IPS-NIHi11 (cell line): ENCODE measurements at places on chromosomes 1 and 21.

DNA sequence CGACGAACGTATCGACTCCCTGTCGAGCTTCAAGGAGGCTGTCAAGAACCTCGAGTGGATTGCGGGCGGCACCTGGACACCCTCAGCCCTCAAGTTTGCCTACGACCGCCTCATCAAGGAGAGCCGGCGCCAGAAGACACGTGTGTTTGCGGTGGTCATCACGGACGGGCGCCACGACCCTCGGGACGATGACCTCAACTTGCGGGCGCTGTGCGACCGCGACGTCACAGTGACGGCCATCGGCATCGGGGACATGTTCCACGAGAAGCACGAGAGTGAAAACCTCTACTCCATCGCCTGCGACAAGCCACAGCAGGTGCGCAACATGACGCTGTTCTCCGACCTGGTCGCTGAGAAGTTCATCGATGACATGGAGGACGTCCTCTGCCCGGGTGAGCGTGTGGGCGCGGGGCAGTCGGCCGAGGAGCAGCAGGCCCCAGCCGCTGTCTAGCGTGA, 28.0 kb downstream of the COL6A2 start:
- peak; percentile 12 for DNase-seq

GRCh38 chr1:76607717-76608116, 259.6 kb upstream of the ST6GALNAC5 start:
- no peak for DNase-seq

GRCh38 chr1:209103092-209103491, 480.4 kb upstream of the CAMK1G start:
- no peak for DNase-seq

- DNase-seq: no peak
Measured at GRCh38 chr1:234843946-234844345, 234.0 kb upstream of the IRF2BP2 start.

DNA sequence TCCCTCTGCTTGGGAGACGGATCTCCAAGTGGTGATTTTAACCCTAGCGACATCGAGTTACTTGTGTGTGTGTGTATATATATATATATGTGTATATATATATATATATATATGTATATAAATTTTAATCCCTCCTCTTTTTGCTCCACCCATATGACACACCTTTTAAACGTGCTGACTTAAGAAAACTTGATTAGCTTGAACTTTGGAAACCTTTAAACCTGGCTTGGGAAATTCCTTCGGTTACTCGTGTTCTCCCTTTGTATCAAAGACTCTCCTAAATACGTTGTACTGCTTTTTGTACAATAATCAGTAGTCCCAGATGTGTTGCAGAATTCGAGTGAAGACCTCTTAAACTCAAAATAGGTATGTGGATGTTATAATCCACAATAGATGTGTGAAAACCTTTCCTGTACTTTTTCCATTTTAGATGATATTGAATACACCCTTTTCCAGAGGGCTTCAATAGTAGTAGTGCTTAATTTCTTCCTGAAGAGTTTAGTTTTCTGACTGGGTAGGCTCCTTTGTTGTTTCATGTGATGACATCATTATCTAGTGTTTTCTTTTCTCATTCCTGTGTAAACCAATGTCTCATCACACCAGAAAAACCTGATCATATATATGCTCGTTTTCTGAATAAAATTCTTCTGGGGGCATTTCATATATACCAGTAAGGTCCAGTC, 1.4 kb downstream of the RNF11 start:
- no peak for DNase-seq

GRCh38 chr21:43861706-43862105, 3.3 kb upstream of the AGPAT3 start:
- no peak for DNase-seq

GRCh38 chr1:11338284-11338924, 65.4 kb downstream of the UBIAD1 start:
- DNase-seq: no peak

- DNase-seq: peak; percentile 65
Measured at GRCh38 chr1:32426489-32427255, 32.4 kb upstream of the BSDC1 start.

DNA sequence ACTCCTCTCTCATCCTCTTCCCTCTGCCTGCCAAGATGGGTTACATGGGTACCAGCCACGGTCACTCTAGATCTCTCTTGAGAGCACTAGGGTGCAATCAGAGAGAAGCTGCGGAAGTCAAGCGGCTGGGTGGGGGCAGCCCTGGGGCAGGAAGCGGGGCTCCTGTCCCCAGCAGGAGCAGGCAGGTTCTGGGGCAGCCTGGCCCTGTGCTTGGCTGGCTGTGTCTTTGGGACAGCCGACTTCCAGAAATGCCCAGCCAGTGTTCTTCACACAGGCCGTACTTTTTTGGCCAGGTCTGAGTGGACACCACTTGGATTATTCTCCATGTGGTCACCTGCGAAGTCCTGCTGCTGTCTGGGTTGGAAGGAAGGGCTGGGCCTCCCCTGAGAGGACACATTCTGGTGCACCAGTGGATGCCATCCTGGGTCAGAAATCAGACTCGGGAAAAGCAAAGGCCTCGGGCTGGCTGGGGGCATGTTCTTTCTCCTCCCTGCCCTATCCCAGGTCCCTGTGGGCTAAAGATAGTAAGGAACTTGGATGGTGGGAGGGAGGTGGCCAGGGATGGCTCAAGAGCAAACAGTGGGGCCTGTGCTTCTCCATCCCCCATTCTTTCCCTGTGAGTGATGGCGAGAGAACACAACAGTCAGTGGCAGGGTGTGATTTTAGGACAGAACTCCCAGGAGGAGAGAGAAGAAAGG, 93.7 kb downstream of the ITPKB start:
- DNase-seq: no peak

GRCh38 chr1:192266645-192267044, 50.1 kb upstream of the RGS21 start:
- DNase-seq: no peak

GRCh38 chr1:21368515-21369289, 71.2 kb upstream of the NBPF3 start:
- DNase-seq: peak; percentile 80

DNA sequence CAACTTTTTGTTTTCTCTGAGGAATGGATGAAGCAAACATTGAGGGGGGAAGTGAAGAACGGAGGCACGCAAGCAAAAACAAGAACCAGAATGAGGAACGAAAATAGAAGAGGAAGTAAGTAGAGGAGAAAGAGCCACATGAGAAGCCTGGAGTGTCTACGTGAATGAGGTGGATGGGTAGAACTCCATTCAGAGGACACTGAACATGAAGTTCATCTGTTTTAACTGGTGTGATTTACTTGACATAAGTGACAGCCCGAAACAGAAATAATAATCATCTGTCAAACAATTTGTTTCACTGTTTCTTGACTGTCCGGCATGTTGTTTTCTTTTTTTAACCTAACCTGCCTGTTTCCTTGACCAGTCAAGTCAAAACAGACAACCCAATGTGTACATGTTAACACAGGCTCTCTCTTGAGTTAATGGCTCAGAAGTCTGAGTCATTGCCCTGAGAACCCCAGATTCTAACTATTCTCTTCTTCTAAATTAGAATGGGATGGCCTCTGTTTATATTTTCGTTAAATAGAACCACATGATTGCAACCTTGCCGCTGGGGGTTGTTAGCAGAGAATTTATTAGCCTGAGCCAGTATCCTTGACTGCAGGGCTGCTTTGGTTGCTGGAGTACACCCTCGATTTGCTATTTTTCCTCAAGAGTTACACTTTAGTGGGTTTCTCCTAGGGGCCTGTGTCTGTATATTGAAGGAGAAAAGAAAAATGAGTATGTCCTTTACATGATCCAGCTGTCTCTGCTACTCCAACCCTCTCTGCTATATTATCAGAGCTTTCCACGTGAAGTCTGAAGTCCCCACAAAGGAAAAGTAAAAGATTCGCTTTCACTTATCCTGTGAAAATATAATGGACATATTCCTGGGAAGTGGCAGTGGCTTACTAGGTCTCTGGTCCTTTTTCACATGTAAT, 151.7 kb downstream of the ZC3H11B start:
- DNase-seq: no peak

DNA sequence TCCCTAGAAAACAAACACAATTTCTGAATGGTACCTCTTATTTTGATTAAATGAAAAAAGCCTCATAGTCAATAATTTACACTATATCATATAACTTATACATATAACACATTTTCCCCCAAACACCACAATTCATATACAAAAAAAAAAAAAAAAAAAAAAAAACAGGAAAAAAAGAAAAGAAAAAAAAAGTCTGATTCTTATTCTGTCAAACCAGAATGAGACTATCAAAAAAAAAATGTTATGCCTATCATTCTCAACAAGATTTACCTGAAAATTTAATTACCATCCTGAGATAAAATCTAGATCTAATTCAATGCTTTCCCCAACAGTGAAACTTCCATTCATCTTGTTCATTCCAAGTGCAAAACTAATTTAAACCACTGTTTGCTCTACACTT, 86.8 kb downstream of the PCNX2 start:
- no peak for DNase-seq

DNA sequence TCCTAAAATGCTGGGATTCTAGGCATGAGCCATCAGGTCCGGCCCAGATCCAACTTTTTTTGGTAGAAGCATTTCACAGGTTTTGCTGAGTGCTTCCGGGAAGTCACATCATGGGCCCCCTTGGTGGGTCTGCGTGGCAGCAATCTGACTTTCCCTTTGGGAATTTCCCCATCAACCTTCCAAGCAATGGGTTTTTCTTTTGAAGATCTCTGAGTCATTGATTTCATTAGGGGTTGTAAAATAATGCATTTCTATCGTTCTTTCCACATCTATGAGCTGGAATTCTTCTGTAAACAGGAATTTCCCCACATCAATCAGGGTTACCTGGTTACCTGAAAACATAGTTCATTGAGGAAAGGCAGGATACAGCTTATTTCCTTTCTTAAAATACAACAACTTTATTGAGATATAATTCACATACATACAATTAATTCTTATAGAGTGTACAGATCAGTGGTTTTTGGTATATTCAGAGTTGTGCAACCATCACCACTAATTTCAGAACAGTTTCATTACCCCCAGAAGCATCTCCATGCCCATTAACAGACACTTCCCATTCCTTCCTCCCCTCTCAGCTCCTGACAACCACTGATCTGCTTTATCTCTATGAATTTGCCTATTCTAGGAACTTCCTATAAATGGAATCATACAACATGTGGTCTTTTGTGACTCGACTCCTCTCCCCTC, 9.9 kb upstream of the ZBTB17 start:
- no peak for DNase-seq

DNA sequence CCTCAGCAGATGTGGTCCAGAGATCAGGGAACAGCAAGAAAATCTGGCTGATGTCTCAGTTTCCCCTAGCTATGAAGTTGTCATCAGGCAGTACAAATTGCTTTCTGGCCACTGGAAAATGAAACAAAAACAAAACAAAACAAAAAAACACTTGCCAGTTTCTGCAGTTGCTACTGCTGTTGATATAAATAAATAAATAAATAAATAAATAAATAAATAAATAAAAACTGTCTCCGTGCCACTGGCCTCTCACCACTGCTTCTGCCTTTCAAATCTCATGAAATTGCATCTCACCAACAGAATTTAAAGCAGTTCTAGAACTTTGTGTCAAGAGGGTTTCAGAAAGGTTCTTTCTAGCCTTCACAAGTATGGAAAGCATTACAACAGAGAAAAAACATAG, 62.9 kb downstream of the C1orf87 start:
- DNase-seq: no peak

DNA sequence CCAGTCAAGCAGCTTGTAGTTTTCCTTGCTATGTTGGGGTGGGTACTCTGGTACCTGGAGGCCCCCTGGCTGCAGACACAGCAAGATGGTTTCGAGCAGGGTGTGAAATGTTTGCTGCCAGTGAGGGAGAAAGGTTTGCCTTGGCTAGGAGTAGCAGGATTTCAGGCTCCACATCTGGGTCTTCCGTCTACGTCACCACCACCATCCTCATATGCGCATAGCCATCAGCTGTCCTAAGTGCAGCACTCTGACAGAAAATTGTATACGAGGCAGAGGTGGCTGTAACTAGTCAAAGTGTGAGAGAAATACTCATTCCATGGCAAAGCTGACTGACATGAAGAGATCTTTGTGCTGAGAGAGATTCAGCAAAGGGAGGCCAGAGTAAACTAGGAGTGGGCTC, 212.6 kb downstream of the NFIA start:
- no peak for DNase-seq

GRCh38 chr1:180632326-180633056, 669 bp downstream of the XPR1 start:
- peak; percentile 77 for DNase-seq

DNA sequence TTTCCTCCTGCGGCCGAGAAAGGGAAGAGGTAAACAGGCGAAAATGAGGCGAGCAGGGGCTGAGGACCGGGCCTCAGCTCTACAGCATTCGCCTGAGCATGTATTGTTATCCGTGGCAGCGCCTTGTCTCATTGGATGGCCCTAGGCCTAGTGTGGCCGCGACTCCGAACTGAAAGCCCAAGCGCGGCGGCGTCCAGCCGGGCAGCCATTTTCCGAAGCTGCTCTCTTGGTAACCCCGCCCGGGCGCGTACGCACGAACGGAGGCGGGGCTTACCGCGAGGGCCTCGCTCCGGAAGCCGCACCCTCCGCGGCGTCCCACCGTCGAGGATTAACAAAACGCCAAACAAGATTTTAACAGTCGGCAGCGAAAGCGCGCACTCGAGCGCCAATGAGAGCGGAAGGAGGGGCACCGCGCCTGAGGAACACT, 797 bp upstream of the USP1 start:
- DNase-seq: peak; percentile 95

- no peak for DNase-seq
Measured at GRCh38 chr1:15137809-15138208, 15.7 kb upstream of the TMEM51 start.

DNA sequence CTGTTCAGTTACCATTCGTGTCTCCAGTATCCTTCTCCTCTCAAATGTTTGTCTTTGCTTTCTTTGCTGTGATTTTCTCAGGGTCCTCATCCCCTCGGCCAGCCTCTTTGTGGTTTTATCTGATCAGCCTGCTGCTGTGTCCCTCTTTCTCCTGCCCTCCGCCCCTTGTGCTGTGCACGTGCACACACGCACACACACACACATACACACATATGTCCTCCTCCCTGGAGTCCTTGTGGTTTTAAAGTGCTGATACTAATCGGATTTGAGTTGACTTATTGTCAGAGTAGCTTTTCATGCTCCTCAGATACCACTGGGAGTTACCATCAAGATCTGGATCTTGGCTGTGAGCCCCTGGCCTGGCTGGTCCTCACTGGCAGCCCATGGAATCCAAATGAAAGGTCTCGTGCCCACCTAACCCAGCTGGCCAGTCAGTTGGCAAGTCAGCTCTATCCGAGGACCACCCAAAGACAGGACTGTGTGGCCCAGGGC, 34.1 kb downstream of the QSOX1 start:
- no peak for DNase-seq

DNA sequence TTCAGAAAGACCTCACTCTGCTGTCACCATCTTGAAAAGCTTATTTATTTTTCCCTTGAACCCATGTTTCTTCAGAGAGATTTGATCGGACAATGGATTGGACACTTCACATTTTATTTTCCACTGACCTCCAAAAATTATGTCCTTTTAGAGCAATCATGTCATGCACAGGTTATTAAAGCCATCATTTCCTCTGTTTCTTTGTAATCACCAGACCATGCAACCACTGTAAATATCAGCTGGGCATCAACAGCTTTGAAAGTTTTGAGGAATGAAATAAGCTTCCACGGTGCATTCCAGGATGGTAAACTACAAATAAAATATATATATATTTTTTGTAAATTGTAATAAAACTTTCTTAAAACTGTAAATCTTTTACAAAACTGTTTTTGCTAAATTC, 144.1 kb upstream of the ADAMTS5 start:
- DNase-seq: no peak

- DNase-seq: peak; percentile 78
Measured at GRCh38 chr1:30908696-30909364, at the start of gene SDC3. TSS of gene SDC3 (minus strand) at chr1:30908758. CDS start at chr1:30908586, 172 bp downstream.
